ENCODE measurements at places on chromosomes 2 and 18. TPM values are rescaled to one million over a fixed set of nuclear protein-coding genes. Genes with fewer than 3 reads are reported as not detected.

DNA sequence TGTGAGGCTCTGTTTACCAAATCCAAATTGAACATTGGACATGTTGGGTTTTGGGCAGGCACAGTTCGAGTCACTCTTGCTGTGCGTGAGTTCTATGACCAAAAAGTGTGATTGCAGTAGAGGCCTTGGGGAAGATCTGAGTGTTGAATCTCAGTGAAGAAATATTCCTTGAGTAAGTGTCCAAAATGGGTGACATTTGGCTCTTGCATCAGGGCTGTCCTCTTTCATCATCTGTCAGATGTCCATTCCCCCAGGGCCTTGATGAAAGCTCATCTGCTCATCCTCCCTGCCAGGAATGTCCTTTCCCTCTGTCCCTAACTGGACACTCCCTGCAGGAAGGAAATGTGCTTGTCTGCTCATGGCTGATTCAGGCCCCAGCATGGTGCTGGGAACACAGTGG lies 6.4 kb upstream of the SFTPB start:
- DNase-seq = no peak

- DNase-seq = no peak
These were observed 334.8 kb downstream of the DYSF start for GRCh38 chr2:71788186-71788525.

The ATP6V1B1 gene
- not detected for total RNA-seq

- no peak for DNase-seq
These were observed 21.3 kb upstream of the SIX2 start for GRCh38 chr2:45030553-45030952.

The ANKRD30BL gene
- total RNA-seq = not detected

- DNase-seq = no peak
These were observed 721.9 kb upstream of the ACVR2A start for GRCh38 chr2:147122944-147123343.

GRCh38 chr2:184646177-184646576 lies 47.8 kb downstream of the ZNF804A start:
- DNase-seq = no peak

GRCh38 chr2:1153920-1154319 lies 203.3 kb downstream of the SNTG2 start:
- no peak for DNase-seq

The OR6B2 gene
- total RNA-seq = not detected

The DUSP2 gene
- total RNA-seq = 237 TPM

The AQP4 gene
- total RNA-seq = not detected

The SLC30A3 gene
- total RNA-seq = 0.33 TPM

DNA sequence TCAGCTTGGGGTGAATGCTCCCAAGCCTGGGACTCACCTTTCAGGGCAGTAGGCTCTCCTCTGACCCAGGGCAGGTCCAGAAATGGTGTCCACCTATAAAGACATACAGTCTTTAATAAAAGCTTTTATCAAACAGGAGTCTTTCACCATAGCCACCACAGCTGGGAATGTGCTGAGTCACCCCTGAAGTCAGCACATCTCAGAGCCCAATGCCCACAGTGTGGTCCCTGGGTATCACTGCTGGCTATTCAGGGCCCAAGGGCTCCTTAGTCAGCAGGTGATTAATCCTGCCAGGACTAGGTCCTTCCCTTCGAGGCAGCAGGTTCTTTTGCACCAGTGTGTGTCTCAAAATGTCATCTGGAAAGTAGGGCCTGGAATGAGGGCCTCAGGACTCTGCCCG lies 181.9 kb downstream of the MEMO1 start:
- DNase-seq = no peak

DNA sequence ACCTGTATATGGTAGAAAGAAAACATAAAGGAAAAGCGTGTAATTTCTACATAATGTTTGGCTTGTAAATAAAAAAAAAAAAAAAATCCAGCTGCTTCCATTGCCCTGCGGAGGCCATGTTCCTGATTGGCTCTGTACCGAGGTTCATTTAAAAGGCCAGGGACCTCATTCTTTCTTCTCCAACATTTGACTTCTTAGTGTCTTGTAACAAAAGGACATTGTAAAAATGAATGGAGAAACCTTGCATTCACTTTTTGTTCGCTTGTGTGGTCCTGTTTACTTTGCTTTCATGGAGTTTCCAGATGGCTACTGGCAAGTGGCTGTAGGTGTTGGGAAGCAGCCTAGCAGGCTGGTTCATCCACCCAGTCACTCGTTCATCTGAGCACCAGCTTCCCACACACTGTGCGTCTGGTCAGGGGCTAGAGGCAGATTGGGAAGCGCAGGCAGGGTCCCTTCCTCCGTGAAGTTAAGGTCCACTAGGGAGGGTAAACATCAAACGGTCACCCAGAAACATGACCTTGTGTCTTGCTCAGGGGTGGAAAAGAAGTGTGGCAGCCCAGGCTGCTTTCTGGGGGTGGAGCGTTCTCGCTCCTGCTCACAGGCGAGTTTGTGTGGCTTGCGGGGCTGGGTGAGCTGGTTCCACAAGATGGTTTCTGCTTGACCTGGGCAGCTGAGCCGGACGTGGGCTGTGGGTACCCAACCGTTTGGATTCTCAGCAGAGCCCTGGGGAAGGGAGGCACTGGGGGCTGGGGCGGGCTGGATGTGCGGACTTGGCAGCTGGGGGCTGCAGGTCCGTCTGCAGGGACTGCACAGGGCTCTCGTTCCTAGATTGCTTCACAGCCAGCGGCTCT lies 260.7 kb downstream of the AGAP1 start:
- DNase-seq = no peak

The MC2R gene
- not detected for total RNA-seq

DNA sequence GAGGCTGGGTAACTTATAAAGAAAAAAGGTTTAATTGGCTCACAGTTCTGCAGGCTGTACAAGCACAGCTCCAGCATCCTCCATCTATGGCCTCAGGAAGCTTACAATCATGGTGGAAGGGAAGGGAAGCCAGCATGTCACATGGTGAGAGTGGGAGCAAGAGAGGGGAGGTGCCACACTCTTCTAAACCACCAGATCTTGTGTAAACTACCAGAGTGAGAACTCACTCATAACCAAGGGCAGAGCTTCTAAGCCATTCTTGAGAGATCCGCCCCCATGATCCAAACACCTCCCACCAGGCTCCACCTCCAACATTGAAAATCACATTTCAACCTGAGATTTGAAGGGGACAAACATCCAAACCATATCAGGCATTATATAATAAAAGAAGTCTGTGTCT lies 121.6 kb upstream of the CDC42EP3 start:
- no peak for DNase-seq

The LRATD1 gene
- total RNA-seq = not detected

DNA sequence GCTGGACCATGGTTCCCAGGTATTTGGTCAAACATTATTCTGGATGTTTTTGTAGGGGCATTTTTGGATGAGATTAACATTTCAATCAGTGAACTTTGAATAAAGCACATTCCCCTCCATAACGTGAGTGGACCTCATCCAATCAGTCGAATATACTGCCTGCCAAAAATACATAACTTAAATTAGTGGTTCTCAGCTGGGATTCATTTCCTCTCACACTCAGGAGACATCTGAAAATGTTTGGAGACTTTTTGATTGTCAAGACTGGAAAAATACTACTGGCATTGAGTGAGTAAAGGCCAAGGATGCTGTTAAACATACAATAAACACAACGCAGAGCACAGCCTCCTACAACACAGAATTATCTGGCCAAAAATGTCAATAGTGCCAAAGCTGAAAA lies 198.2 kb downstream of the MYO1B start:
- no peak for DNase-seq

DNA sequence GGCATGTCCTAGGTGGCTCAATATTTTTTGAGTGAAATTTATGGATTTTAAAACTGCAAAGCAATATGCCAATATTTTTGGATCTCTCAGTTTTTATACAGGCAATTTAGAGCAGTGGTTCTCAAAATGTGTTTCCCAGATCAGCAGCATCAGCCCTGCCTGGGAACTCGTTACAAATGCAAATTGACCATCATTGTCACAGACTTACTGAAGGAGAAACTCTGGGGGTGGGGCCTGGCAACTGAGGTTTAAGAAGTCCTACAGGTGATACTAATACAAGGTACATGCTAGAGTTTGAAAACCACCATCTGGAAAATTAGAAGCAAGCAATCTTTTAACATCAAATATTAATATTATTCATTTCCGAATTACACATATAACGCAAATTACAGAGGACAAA lies 215.6 kb upstream of the PID1 start:
- no peak for DNase-seq

The MALL gene
- total RNA-seq = 0.47 TPM

DNA sequence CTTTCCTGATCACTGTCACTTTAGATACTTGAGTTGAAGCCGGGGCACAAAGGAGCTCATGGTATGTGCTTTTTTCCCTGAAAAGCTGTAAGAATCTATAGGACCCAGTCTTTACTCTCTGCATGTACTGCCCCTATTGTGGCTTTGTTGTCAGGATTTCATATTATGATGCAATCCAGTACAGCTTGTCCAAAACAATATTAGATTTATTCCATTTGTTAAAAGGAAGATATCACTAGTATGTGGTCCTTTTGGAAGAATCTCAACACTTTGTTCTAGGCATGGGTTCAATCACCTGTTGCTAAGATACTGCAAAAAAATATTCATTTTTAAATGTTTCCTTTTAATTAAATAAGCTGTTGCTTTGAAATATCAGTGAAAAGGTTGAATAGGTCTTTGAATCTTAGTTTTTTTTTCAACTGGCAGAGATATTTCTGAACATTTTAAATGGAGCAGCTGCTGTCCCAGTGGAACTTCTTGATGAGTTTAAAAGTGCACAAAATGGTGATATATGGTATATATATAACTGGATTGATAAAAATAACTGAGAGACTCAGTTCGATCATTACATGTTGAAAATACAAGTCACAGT lies 256.6 kb upstream of the NT5C1B start:
- no peak for DNase-seq

DNA sequence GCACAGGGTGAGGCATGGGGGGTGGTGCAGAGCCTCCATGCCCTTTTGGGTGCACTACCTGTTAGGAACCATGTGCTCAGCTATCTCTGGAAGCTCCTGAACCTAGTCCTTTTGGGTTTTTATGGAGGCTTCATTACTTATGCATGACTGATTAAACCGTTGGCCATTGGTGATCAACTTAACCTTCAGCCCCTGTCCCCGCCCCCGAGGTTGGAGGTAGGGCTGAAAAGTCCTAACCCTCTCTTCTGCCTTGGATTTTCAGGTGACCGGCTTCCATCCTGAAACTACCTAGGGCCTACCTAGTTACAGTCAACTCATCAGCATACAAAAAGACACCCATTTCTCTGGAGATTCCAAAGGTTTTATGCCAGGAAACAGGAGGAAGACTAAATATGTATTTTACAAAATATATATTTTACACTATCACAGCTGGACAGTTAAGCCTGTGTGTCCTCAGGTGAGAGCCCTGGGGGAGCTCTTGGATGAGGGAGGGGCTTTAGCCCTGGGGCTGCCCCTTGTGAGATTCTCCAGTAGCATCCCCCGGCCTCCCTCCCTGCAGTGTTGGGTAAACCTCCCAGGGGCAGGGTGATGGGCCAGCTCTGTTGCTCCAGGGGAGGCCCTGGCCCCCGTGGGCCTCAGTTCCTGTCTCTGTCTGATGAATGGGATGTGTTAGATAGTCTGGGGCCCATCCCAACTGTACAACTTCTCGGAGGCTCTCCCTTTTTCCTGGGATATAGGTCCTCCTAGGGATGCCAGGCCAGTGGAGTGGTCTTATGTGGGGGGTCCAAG lies 24.1 kb downstream of the GLI2 start:
- no peak for DNase-seq

The SERPINB12 gene
- not detected for total RNA-seq

GRCh38 chr2:233339427-233339826 lies 14.9 kb upstream of the DGKD start:
- no peak for DNase-seq

DNA sequence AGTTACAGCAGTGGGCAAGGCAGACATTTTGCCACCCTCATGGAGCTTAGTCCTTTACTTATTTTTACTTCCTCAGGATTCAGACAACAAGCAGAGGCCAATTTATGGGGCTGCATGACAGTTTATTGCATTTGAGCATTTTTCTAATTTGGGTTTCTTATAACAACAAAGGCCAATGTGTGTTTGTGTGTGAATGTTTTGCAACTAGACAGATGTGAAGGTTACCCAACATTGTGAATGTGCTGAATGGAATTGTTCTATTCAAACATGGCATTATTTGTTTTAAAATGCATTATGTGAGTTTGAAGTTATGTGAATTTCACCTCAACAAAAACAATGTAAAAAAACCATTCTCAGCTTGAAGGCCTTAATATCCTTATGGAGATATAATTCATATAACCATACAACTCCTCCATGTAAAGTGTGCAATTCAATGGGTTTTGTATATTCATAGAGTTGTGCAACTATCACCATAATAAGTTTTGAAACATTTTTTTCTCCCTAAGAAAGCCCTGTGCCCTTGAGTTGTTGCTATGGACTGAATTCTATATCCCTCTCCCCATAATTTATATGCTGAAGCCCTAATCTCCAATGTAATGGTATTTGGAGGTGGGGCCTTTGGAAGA lies 57.3 kb downstream of the CCDC195 start:
- no peak for DNase-seq

The RPRM gene
- total RNA-seq = not detected

- no peak for DNase-seq
These were observed 172.4 kb upstream of the HS6ST1 start for GRCh38 chr2:128490881-128491691.

The DIPK1C gene
- total RNA-seq = not detected

The UGT1A8 gene
- total RNA-seq = not detected

The CARF gene
- total RNA-seq = 4.2 TPM

GRCh38 chr18:51321696-51322095 lies 124.2 kb upstream of the MEX3C start:
- no peak for DNase-seq

- DNase-seq = no peak
These were observed 191.9 kb downstream of the MYO3B start for GRCh38 chr2:170369894-170370293.

- DNase-seq = no peak
These were observed 44.4 kb upstream of the NRP2 start for GRCh38 chr2:205637779-205638503.

DNA sequence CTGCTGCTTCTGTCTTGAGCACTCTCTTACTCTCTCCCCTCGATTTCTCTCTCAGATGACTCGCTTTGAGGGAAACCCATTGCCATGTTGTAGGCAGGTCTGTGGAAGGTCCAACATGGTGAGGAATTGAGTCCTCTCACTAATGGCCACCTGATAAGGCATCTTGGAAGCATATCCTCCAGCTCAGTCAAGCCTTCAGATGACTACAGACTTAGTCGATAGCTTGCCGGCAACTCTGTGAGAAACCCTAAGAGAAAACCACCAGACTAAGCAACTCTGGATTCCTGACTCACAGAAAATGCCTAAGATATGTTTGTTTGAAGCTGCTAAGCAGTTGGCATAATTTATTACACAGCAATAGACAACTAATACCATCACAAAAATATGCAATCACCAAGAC lies 51.2 kb downstream of the WDR75 start:
- no peak for DNase-seq
